ENCODE measurements at places on chromosomes 2 and 18.
A peak's percentile ranks its signal among the peaks of the same experiment; 100 is the strongest.

DNA sequence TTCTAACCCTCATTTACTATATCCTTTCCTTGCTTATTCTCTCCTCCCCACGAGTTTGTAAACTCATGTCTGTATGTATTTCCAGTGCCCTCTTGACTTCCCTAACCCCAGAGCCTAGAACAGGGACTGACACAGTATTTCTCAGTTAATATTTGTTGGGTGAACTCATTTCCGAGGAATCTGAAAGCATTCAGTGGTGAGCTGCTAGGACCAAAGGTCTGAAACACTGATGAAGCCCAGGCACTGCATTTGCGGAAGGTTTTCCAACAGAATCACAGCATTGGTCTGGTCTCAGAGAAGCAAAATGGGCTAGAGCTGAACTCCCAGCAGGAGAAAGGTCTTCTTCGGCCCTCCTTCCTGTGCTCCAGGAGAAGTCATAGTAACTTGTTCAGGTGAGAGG, 56.8 kb downstream of the SOX11 start:
- H3K4me3 ChIP-seq: no peak overlapping the region
- no peak for DNase-seq
- no peak overlapping the region for H3K27ac ChIP-seq
- no peaks in the 10 kb centered on the region for H3K36me3 ChIP-seq
- H3K4me1 ChIP-seq: no peaks in the 10 kb centered on the region
- H3K27me3 ChIP-seq: no peaks in the 10 kb centered on the region

- no peak for DNase-seq
- no peaks in the 10 kb centered on the region for H3K4me1 ChIP-seq
- no peak overlapping the region for H3K4me3 ChIP-seq
- H3K27ac ChIP-seq: no peak overlapping the region
- H3K27me3 ChIP-seq: no peaks in the 10 kb centered on the region
- H3K36me3 ChIP-seq: no peaks in the 10 kb centered on the region
Observed at GRCh38 chr2:239819974-239820555, 205.1 kb downstream of the NDUFA10 start.

- no peak overlapping the region for H3K27ac ChIP-seq
- H3K36me3 ChIP-seq: peaks cover 22% of the 10 kb centered on the region
- no peaks in the 10 kb centered on the region for H3K4me1 ChIP-seq
- H3K27me3 ChIP-seq: no peaks in the 10 kb centered on the region
- DNase-seq: no peak
Observed at GRCh38 chr2:171480908-171481307, 41.4 kb upstream of the CYBRD1 start.

DNA sequence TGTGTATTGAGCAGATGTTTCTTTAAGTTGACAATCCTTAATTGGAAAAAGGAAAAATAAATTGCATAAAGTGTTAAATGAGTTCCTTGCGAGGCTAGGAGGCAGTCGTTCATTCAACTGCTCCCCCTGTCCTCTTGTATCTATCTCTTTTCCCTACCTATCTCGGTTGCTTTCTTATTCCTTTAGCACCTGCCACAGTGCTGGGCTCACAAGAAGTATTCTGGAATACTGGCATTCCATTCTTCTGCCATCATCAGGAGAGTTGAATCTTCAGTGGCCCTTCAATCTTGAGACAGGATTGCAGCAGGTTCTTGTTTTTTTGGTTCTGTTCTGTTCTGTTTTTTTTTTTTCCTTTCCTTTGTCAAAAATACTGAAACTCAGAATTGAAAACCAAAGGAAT, 143.1 kb upstream of the AQP4 start:
- no peaks in the 10 kb centered on the region for H3K27me3 ChIP-seq
- no peak overlapping the region for H3K4me3 ChIP-seq
- DNase-seq: no peak
- no peaks in the 10 kb centered on the region for H3K4me1 ChIP-seq
- no peaks in the 10 kb centered on the region for H3K36me3 ChIP-seq
- no peak overlapping the region for H3K27ac ChIP-seq

GRCh38 chr2:98702127-98702802, 28.7 kb downstream of the MGAT4A start:
- no peak overlapping the region for H3K4me3 ChIP-seq
- peaks cover 67% of the 10 kb centered on the region for H3K4me1 ChIP-seq
- no peak for DNase-seq
- peaks cover 23% of the 10 kb centered on the region for H3K36me3 ChIP-seq
- peak overlapping the region; percentile 42 for H3K27ac ChIP-seq

DNA sequence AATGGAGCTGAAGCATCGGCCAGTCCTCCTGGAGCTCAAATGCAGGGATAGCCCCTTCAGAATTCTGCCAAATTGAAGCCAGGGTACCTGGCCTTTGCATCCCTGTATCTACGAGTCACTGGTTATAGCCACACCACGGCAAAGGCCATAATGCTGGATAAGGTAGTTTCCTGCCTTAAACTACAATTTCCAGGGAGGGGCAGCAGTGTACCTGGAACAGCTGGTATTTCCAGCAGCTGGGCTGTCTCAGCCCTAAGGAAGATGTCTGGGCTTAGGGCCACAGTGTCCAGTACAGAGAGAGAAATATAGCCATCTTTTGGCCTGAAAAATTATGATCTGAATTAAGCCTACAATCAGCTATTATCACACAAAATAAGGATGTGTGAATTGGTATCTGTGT, 180.3 kb downstream of the GCA start:
- DNase-seq: no peak
- H3K4me3 ChIP-seq: no peak overlapping the region
- H3K36me3 ChIP-seq: no peaks in the 10 kb centered on the region
- no peaks in the 10 kb centered on the region for H3K27me3 ChIP-seq
- no peak overlapping the region for H3K27ac ChIP-seq

- no peak overlapping the region for H3K4me3 ChIP-seq
- H3K36me3 ChIP-seq: no peaks in the 10 kb centered on the region
- H3K4me1 ChIP-seq: no peaks in the 10 kb centered on the region
- no peak for DNase-seq
- no peak overlapping the region for H3K27ac ChIP-seq
Observed at GRCh38 chr2:142130111-142131009, 456 bp downstream of the LRP1B start.

GRCh38 chr2:99166218-99166617, 11.5 kb downstream of the LIPT1 start:
- H3K36me3 ChIP-seq: peaks cover 62% of the 10 kb centered on the region
- no peak for DNase-seq
- H3K4me3 ChIP-seq: no peak overlapping the region
- H3K27me3 ChIP-seq: no peaks in the 10 kb centered on the region
- no peak overlapping the region for H3K27ac ChIP-seq
- no peaks in the 10 kb centered on the region for H3K4me1 ChIP-seq

DNA sequence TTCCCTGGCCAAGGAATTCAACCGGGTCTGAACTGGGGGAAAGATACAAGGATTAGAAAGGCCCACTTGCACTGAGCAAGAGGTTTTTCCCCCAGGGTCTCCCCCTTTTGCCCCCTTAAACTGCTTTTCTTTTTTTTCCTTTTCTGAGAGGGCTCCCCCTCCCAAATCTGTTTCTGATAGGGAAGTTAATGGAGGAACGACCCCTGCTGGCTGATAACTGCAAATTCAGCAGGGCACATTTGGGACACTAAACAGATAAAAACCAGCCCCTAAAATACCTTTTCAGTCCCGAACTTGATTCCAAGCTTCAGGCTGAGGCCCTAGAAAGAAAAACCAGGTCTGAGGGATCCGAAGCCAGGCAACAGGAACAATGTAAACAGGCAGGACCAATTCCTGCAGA, 1012.4 kb upstream of the CRIM1 start:
- H3K27ac ChIP-seq: no peak overlapping the region
- H3K4me3 ChIP-seq: no peak overlapping the region
- DNase-seq: no peak
- H3K27me3 ChIP-seq: no peaks in the 10 kb centered on the region

DNA sequence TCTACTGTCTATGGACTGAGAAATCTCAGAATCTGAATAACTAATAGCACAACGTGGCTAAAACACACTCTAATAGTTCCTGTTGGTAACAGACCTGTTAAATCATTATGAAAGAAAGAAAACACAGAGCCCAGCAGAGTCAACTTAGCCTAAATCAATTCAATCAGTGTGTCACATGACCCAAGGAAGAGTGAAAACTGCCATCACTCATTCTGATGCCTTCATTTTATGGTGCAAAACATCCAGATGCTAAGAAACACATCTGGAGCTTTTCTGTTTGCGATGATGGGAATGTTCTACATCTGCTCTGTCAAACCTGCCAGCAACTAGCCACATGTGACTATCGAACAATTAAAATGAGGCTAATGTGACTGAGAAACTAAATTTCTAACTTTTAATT, 295.7 kb upstream of the TRIB2 start:
- DNase-seq: no peak
- H3K27ac ChIP-seq: no peak overlapping the region
- H3K4me3 ChIP-seq: no peak overlapping the region
- peaks cover 15% of the 10 kb centered on the region for H3K4me1 ChIP-seq

DNA sequence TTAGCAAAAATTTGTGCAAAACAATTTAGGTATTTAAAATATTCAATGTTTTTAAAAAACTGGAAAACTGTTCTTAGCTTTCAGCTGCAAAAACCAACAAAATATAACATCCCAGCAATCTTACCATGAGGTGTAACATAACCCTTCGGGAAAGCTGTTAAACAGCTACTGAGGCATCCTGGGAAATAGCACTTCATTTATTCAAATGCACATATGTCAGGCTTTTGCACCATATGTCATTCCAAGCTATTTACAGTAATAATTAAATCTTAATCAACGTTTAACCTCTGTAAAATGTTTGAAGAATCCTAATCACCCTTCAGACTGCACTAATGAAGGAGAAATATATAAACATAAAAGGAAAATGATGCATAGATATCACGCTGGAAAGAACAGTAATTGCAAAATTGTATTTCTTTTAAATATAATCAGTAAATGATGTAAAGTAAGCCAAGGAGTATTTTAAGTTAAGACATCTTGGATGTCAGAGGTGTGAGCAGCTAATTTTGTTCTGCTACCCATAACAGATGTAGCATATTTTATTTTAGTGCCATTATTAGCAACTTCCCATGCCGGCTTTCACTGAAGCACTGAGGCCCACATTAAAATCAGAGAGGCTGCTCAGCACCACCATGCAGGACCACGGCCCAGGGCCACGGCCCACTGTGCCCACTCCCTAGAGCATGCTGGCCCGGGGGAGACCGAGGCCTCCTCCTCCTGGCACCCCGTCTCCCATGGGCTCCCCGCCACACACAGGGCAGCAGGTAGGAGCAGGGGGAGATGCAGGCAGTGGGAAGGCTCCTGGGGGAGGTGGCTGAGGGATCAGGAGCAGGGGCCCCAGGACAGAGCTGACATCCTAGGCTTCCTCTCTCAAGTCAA, 30.9 kb downstream of the EMX1 start:
- H3K4me1 ChIP-seq: peaks cover 3% of the 10 kb centered on the region
- H3K4me3 ChIP-seq: no peak overlapping the region
- no peak for DNase-seq

- H3K4me1 ChIP-seq: no peaks in the 10 kb centered on the region
- no peaks in the 10 kb centered on the region for H3K36me3 ChIP-seq
- H3K27ac ChIP-seq: no peak overlapping the region
- peaks cover 5% of the 10 kb centered on the region for H3K27me3 ChIP-seq
- no peak for DNase-seq
- no peak overlapping the region for H3K4me3 ChIP-seq
Observed at GRCh38 chr18:34492652-34493051, 217.4 kb upstream of the DTNA start.

GRCh38 chr2:181252262-181253148, 204.7 kb upstream of the ITGA4 start:
- H3K27me3 ChIP-seq: no peaks in the 10 kb centered on the region
- no peaks in the 10 kb centered on the region for H3K36me3 ChIP-seq
- DNase-seq: peak; percentile 13
- H3K4me3 ChIP-seq: no peak overlapping the region

DNA sequence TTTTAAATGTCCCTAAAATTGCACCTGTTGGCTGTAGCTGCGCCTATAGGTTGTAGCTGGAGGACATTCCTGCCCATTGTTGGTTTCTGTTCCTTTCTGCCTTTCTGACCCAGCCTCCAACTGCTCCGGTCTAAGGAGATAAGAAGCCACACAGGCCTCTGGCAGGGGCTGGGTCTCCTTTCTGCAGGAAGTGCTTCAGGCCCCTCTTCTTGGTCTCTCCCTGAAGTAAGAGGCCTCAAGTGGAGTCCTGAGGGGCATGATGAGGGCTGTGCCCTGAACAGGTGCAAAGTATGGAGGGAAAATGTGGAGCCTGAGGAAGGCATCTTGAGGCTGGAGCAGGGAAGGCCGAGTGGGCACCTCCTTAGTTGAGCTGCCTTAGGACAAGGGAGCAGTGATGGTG, 10.4 kb upstream of the SFTPB start:
- H3K27ac ChIP-seq: no peak overlapping the region
- no peak for DNase-seq
- no peaks in the 10 kb centered on the region for H3K27me3 ChIP-seq
- H3K4me3 ChIP-seq: no peak overlapping the region
- no peaks in the 10 kb centered on the region for H3K36me3 ChIP-seq
- peaks cover 11% of the 10 kb centered on the region for H3K4me1 ChIP-seq

Data from CD4-positive, alpha-beta T cell (primary cell).